ENCODE measurements at places on chromosomes 7 and 10.

GRCh38 chr10:5364374-5364773 is 392 bp upstream of the UCN3 start:
- DNase-seq = no peak

GRCh38 chr7:129368389-129368986 is 65.7 kb upstream of the STRIP2 start:
- DNase-seq = no peak

- DNase-seq = peak; percentile 69
These were observed 17.7 kb downstream of the CACNB2 start for GRCh38 chr10:18157881-18158280.

DNA sequence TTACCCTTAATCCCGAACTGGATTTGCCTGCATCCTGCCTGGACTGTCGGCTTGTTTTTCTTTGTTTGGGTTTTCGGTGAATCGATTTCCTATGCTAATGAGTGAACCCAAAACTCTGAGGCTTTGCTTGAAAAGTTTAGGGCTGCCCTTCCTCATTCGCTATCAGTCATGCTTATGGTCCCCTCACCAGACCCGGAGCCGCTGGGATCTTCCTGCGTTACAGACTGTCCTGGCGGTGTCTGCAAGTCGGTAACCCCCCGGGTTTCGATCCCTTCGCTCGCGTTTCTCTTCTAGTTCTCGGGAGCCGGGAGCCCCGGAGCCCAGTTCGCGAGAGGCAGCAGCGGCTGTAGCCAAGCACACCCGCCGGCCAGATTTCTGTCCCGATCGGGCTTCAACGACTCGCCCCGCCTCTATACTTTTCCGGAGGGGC is 2.2 kb downstream of the EMX2 start:
- DNase-seq = no peak

DNA sequence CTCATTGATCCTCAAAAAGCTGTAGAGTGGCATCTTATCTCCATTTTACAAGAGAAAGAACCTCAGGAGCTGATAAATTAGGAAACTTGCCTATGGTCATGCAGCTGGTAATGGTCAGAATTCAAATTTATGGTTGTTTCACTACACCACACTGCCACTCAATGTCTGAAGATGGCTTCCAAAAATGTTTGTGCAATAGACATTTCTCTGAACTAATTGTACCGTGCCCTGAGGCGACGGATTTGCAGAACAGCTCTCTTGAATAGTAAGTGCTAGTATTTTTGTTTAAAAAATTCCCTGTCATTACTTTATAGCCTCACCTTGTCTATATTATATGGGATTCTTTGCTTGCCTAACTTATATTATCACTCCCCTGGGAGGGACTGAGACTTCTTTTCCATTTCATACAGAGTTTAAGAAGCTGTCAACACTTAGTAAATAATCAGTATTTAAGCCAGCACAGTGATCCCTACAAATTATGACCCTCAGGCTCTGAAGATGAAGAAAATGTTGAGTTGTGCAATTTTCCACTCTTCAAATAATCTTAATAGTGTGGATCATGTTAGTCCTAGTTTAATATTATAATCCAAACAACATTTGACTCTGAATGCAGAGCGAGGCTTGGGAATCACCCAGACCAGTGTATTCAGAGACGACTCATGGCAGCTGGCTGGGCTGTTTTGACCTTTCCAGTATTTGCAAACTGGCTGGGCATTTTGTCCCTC is 346.6 kb downstream of the PTEN start:
- DNase-seq = no peak

DNA sequence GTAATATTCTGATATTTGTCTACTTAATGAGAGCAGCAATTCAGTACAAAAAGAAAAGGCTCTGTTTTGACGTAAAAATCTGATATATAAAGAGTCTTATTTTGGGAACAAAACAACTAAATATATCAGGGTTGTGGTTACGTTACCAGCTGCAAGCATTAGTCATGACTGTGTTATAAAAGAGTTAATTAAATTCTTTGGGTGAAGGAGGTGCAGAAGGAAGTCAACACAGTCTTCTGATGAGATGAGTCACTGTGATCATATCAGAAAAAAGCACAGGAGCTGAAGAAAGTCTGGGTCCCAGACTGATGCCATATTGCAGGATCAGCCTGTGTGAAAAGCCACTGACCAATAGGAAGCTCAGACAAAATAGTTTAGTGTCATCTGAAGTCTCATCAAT is 234.3 kb upstream of the TEX47 start:
- peak; percentile 81 for DNase-seq

DNA sequence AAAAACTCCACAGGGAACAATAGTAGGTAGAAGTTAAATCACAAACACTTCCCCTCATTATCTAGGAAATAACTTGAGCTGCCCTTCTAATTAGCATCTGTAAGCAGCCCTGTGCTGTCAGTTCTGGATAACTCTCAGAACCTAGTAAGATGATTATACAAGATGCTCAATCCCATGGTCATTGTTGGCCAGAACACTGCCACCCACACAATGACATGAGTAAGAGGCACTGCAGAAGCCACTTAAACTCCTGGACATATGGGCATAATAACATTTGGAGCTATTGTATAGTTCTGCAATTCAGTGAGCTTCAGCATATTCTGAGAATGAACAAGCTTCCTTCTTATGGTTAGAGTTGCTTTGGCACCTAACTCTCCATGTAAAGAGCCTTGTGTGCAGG is 153.8 kb downstream of the PLPP4 start:
- DNase-seq = no peak

DNA sequence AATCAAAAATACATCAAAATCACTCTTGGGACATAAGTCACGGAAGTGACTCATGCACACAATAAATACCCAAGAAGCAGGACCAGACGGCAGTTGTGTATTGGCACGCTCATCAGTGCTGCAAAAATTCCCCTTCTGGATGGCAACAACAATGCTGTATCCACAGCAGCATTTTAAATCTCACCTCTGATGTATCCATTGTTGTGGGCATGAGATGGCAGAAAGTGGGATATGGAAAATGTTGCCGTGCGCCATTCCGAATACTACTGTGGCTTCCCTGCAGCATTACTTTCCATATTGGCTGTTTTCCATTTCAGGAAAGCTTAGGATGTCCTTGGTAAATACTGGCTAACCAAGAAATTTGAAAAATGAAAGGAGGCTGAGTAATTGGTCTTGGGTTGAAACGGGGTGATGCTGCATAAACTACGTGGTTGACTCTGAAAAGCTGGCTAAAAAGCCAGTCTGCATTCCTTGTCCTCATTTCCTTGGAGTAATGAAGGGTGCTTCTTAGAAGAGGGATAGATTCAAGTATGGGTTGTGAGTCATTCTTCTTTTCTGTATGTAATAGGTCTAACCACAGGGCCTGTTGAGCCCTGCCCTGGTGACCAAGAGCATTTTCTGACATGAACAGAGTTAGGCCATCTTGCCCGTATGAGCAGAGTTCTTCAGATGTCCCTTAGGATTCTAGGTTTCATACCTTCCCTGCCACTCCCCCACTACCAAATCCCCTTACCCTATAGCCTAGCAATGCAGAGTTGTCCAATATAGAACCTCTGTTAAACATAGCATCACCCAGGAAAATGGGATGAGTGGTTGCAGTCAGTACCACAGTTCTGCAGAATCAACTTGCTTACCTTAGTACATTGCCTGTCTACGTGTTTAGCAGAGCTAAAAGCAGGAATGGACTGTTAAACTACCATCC is 36.3 kb upstream of the TOMM7 start:
- peak; percentile 76 for DNase-seq

DNA sequence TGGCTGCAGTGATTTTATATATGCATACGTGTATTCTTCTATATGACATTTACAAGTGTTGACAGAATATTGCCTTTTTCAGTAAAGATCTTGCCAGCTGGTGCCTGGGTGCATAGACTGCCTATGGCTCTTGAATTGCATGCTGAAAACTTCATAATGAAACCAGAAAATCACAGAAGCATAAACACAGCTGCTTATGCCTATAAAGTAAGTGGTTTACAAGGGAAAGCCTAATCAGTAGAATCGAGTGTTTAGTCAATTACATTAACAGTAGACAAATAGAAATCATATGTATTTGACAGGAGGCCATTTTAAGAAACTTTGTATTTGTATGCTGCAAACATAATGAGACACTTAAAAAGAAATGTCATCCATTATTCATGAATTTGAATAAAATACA is 82.5 kb downstream of the TMEM168 start:
- no peak for DNase-seq

- DNase-seq = no peak
These were observed 18.2 kb downstream of the CALML5 start for GRCh38 chr10:5481121-5481520.
